LHCN-M2 (cell line): ENCODE measurements at places on chromosomes 3 and 15.

DNA sequence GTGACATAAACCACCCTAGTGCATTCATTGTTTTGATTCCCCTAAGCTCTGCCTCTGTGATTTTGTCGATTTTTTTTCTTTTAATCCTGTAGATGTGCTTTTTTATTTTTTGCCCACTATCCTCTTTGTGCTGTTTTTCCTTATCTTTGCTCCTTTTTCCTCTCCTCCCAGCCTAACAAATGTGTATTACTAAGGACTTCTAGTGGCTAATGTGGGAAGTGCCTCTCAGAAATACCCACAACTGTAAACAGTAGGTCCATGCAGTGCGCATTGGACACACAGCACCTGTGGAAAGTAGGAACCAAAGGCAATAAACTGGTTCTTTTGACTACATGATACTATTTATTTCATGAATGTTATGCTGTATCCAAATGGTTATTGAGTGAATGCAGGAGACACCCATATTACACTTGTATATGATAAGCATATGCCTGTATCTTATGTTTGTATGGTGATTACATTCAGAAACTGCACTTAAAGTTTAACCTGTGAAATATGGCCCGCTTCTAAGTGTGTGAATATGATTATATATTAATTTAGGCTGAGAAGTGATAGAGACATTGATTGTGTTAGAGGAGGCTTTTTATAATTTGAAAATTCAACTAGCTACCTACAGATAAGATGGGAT is 147.8 kb downstream of the PLCL2 start:
- peak; percentile 12 for DNase-seq

DNA sequence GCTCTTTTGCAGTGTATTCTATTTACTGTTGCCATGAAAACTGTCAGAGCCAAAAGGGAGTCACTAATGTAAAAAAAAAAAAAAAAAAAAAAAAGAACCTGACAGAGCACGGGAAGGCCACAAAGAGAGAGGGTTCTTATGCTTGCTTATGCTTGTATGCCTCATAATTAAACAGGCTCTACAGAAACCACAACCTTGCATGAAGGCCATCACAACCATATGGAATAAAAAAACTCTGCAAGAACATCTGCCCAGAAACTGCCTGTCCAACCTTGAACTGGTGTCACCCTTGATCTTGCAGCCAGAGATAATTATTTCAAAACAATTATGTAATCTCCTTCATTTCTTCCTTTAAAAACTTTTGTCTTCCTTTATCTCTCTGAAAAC is 50.1 kb downstream of the CFAP20DC start:
- DNase-seq = peak; percentile 28

DNA sequence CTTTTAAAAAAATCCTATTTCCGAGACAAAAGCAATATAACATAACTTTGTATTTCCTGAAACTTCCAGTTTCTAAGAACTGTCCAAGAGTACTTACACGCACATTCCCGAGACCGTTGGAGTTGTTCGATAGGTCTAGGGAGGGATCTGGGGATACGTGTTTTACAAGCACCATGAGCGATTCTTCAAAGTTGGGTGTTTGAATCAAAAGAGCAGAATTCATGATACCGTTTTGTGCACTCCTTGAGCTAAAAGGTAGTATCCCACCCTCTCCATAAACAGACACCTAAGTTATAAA is 700 bp upstream of the EDEM1 start:
- no peak for DNase-seq

GRCh38 chr3:65314916-65315315 is 627.1 kb upstream of the ADAMTS9 start:
- DNase-seq = no peak

DNA sequence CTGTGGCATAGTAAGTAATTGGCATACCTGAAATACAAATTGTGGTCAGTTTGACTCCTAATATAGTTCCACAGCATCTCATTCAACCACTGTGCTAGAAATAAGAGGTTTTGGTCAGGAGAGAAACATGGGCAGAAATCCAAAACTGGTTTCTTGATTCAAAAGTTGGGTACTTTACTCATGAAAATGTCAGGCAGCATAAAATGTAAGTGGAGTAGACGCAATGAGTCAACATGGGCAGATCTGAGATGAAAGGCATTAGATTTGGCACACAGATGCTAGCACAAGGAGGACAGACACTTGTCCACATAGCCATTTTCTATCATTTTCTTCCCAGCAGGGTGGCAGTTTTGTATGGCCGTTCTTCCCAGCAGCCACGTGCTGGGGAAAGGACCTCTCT is 255.8 kb upstream of the CDIN1 start:
- DNase-seq = peak; percentile 20

DNA sequence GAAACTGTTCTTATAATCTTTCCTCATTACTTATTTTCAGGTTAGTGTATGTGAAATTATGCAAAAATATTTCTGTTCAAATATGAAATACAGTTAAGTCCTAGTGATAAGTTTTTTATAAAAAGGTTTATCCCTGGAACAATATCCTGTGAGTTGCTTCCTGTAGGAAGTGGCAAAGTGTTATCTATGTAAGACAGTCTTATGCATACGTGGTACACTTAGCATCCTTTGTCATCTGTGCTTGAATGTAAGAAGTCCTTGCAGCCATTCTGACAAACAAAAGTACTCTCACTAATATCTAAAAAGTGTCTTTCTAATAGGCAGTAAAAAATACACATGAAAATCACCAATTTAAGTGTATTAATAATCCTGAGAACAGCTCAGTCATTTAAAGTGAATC is 372.5 kb upstream of the BCHE start:
- no peak for DNase-seq

GRCh38 chr3:51384055-51384725 is 901 bp upstream of the MANF start:
- DNase-seq = no peak

DNA sequence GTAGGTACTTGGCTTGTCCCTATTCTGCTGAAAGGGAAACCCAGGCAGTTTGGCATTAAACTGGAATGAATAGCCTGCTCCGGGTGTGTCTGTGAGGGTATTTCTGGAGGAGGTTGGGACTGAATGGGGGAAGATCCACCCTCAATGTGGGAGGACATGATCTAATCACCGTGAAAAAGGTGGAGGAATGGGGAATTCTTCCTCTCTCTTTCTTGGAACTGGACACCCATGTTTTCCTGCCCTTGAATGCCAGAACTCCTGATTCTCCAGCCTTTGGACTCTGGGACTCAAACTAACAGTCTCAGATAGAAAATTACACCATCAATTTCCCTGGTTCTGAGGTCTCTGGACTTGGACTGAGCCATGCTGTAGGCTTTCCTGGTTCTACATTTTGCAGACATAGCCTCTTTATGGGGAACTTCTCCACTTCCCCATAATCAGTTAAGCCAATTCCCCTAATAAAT is 391.7 kb downstream of the EDEM1 start:
- no peak for DNase-seq

DNA sequence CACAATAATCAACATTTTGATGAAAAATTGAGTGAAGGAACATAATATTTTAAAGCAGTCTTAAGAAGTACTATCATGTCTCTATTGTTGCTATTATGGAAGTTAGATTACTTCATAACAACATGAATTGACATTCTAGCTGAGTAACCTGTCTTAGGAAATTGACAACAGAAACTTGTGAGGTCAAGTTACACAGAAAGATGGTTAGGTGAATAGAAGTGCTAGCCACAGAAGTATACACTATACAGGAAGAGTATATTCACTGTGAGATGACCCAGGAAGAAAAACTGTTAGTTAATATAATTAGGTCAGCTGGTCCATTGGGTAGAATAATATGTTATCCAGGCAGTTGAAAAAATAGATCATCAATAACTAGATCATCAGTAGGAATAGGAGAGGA is 31.2 kb downstream of the MLF1 start:
- DNase-seq = no peak
